ENCODE measurements at places on chromosomes 1 and 21. TPM values are rescaled to one million over a fixed set of nuclear protein-coding genes. Genes with fewer than 3 reads are reported as not detected.
A peak's percentile ranks its signal among the peaks of the same experiment; 100 is the strongest.

Gene ADPRS
- 20.3 TPM for total RNA-seq

Gene CA6
- total RNA-seq: not detected

Gene DFFB
- 8.2 TPM for total RNA-seq

Gene MRTO4
- total RNA-seq: 29.3 TPM

GRCh38 chr1:207837673-207838072, 73.3 kb downstream of the CD34 start:
- peak; percentile 33 for DNase-seq

- no peak for DNase-seq
Measured at GRCh38 chr1:103129796-103130195, 21.5 kb upstream of the COL11A1 start.

DNA sequence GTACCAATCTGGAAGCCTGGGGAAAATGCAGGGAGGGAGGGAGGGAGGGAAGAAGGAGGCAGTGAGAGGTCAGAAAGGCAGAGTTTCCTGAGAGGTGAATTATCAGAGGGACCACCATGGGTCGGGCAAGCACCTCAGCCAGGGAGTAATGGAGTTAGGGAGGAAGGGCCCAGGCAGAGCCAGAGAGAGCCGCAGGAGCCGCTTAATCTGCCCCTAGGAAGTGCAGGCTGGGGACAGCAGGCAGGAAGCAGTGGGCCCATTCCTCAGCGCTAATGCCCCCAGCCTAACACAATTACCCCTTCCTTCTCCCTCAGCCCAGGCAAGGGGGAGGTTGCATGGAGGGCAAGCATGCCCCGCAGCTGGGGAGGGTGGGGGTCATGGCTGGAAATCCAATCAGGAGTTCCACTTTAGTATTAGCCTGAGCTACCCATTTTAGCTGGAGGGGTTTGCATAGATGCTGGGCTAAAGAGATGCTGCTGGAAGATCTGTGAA, 109.0 kb downstream of the TMEM53 start:
- no peak for DNase-seq

- DNase-seq: no peak
Measured at GRCh38 chr1:154199563-154199879, 6.6 kb downstream of the CFAP141 start.

Data from spinal cord (tissue), 10 donors.